Occipital lobe (tissue), 3 donors: ENCODE measurements at places on chromosomes 3 and 15. TPM values are rescaled to one million over a fixed set of nuclear protein-coding genes. Genes with fewer than 3 reads are reported as not detected.

ETV5 gene
- 46.2 TPM for total RNA-seq

HIGD2B gene
- 0.47 TPM for total RNA-seq

GOLGA8R gene
- 0.62 TPM for total RNA-seq

RBPMS2 gene
- not detected for total RNA-seq

TNFAIP8L3 gene
- total RNA-seq = 1.9 TPM

MAGI1 gene
- 49.4 TPM for total RNA-seq

MYO5A gene
- 155 TPM for total RNA-seq

PLA1A gene
- not detected for total RNA-seq

DNA sequence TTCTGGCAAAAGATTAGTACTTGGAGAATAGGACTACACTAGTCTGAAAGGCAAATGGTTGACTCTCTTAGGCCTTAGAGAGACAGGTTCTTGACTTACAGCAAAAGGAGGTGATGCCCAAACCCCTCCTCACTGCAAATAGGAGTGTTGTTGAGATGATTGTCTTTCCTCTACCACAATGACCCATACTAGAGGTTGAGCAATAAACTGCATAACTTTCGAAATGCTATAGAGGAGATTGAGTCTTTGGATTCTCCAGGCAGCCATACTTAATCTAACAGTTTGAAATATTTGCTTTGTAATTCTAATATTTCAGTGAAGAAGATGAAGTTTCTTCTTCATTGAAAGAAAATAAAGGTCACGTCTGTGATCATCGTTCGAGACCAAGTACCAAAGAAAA is 498.5 kb upstream of the GBE1 start:
- DNase-seq = no peak

DNA sequence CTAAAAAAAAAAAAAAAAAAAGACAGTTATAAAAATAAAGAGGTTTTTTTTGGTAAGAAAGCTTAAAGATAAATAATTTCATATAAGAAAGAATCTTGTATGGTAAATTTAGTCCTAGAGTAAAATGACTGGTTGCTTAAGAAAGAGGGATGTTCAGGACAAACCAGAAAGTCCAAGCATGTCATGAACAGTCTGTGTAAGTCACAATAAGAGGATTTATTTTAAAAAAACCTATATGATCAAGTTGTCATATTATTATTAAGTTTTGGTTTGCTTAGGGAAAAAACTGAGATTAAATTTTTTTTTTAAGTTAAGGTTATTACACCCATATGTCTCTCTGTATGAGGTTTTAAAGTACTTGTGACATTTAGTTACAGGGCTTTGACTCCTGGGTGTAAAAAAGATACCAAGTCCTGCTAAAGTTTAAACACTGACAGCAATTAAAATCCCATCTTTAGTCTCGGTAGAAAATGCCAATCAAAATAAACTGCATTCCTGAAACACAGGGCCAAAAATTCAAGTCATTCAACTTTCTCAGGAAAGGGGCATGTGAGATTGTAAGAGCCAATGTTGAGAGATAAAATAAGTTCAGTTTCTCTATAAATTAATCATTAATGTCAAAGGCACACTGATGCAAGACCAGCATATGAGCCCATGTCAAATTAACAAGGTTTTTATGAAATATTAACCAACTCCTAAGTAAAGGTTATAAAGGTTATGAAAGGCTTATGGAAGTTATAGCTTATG is 8.5 kb upstream of the BDH1 start:
- no peak for DNase-seq

DNA sequence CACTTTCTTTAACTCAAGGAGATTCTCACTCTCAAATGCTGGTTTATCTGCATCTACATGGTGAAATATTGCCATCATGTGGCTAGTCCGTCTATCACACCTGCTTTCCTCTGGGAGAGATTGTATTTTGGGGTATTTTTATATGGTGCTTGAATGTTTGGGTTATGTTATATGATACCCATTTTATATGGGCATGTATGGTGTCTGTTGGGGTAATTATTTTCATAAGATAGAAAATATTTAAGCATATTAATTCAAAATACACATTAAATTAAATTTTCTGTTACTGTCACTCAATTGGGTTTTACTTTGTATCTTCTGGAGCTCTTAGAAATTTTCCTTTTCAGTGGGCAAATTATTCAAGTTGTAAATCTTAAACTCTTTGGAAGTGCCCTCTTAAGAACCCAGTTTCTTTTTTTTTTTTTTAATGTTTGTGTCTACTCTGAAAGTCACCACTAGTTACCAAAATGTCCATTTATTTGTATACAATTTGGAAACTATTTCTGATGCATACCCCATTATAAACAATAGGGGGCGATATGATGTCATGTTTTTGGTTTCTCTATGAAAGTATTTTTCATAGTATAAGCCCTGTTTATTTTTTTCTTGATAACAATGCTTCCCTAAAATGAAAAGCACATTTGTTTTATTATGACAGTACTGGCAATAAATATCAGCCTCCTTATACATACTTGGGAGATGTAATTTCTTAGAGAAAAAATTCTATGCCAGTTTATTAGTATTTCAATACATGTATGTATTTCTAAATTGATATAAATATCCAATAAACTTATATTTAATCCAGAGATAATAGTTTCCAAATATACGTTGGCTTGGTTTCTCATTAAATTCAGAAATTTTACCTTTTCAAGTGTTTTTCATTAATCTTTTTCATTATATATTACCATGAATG is 36.1 kb upstream of the PLSCR5 start:
- DNase-seq = no peak

DNA sequence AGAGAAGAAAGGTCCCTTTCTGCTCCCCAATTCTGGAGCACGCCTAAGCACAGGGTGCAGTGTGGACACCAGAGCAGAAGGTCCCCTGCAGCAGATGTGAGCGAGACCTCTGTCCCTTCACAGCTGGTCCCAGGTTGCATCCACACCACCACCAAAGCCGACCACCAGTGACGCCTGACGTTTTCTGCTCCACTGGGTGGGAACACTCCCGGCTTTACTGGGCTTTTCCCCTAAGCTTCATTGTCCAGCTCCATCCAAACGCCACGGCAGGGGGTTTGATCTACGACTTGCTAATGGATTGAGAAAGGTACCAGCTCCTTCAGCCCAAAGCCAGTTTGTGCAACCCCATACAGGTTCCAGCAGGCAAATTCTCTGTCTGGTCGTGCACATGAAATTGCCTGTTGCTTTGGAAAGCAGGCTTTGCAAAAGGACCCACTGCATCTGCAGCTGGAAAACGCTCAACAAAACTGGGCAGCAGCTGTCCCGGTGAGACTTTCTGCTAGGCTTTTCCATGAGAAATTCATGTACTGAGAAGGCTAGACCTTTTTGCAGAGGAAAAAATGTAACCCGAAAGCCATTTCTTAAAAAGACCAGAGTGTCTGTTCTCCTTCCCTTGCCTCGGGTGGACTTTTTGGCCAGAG is 31.1 kb downstream of the ADAMTS17 start:
- no peak for DNase-seq

GRCh38 chr3:50840983-50841489 is 166.3 kb downstream of the DOCK3 start:
- DNase-seq = no peak

DNA sequence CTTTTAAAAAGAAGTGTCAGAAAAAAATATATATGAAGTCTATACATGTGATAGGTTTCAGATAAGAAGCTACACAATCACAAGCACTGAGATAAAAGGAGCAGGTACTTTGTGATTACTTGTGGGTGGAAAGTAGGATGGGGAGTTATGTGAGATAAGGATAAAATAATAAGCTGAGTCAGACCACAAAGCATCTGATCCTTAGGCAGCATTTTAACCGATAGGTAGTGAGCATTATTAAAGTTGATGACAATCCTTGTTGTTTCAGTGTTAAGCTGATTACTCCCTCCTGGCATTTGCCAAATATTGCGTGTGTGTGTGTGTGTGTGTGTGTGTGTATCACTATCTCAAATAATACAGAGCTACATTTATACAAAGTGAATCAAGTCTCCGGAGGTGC is 483.1 kb downstream of the NAALADL2 start:
- no peak for DNase-seq

- no peak for DNase-seq
These were observed 436.6 kb downstream of the LPP start for GRCh38 chr3:188590557-188590956.

- DNase-seq = no peak
These were observed 124.8 kb downstream of the BDH1 start for GRCh38 chr3:197430934-197431333.

DNA sequence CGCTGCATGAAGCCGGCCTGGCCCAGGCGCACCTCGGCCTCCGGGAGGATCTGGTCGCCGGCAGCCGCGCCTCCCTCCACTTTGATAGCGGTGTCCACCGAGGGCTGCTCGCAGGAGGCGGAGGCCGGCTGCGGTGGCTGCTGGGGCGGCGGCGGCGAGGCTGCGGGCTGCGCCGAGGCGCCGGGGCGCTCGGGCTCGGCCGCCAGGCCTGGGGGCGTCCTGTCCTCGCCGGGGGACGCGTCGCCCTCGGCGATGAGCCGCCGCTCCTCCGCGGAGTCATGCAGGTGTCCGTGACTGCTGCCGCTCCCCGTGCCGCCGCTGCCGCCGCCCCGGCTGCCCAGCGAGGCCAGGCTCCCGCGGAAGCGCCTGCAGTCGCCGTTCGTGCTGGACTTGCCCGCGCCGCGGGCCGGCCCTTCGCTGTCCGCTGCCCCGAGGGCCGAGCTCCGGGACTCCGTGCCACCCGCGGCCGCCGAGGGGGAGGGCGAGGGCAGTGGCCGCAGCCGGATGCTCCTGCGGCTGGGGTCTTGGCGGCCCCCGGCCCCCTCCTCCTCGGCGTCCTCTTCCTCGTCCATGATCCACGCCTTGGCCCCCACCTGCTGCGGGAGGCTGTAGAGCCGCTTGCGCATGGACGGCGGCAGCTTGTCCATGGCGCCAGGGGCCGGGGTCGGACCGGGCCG is 996 bp downstream of the HCN4 start:
- DNase-seq = no peak

- no peak for DNase-seq
These were observed 26.8 kb upstream of the CHRM5 start for GRCh38 chr15:33941279-33942063.

DNA sequence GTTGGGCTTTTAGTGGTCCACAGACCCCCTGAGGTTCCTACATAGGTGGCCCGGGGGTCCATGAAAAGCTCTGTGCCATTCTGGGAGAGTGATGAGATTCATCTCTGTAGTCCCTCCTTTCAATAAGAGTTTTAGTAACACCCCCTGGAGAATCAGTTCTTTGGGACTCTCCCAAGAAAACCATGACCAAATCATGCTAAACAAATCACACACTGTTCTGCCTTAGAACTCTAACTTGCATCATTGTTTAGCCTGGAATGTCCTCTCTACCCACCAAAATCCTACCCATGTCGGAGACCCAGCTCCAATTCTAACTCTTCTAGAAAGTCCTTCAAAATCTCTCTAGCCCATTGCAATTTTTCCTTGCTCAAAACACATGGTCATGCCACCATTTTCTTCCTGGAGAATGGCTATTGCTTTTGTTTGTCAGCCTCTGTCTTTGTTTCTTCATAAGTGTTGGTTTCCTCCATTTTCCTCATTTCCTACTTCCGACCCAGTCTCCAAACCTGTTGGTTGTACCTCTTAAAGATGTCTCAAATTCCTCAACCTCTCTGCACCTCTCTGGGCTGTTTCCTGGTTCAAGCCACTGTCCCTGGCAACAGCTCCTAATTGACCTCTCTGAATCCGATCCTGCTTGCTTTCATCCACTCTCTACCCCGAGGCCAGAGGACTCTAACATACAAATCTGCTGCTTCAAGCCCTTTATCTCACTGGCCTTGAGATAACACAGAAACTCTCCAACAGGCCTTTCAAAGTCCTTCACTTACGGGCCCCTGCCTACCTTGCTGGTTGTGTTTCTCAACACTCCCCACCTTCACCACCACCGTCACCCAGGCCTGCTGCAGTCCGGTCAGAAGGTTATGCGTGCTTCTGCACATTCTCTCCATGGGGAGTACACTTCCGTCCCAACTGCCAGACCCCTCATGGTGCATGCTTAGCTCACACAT is 23.7 kb downstream of the CYP19A1 start:
- DNase-seq = no peak

DNA sequence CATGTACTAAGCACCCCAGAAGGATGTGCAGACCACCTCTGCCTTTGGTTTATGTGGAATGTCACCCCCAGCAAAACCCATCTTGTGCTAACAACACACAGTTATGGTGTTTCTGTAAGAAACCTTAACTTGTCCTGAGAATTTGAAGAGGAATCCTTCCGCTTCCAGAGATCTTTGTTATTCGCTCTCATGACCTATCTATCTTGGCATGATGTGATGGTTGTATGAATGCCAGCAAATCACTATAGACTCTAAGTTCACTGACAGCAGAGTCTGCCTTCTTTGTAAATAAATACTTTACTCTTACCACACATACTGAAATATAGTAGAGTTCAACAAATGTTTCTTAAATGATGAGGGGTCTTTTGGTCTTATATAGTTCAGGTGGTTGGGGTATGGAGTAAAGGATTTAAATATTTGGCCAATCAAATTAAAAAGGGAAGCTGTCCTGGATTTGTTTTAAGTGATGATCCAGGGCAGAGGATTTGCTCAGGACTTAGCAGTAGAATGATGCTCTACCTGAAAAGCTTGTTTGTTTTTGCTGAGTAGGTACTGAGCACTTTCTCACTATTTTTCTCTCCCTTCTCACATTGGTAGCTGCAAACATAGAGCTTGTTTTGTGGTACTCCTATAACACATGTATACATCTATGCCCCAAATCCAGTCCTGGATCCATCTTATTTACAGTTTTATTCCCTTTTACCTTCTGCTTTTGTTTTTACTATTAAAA is 27.9 kb upstream of the RTP1 start:
- DNase-seq = no peak

DNA sequence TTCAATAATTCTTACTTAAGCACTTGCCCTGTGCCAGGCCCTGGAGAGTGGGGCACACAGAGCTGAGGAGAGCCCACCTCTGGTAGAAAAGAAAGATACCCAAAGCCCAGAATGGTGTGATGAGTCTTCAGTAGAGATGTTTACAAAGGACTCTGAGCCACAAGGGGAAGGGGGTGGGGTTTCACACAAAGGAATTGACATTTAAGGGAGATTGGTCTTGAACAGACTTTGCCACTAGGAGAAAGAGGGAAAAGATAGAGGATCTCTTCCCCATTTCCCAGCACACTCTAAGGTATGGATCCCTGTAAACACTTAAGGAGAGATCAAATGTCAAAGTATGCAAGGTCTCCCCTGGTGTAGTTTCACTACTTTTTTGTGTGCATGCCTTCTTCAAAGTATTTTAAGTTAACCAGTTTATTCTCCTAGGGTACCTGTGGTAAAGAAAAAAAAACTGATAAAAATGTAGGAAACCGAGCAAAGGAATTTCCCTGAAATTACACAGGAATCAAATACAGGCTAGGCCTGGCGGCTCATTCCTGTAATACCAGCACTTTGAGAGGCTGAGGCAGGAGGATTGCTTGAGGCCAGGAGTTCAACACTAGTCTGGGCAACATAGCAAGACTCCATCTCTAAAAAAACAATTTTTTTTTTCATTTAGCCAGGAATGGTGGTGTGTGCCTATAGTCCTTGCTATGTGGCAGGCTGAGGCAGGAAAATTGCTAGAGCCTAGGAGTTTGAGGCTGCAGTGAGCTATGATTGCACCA is 117.6 kb upstream of the SKOR1 start:
- DNase-seq = no peak

GRCh38 chr3:31495971-31496665 is 36.6 kb upstream of the STT3B start:
- no peak for DNase-seq

- DNase-seq = no peak
These were observed 166.8 kb upstream of the LRRN1 start for GRCh38 chr3:3632449-3632848.
